ENCODE measurements at places on chromosomes 16 and 17.

- H3K4me1 ChIP-seq = peaks cover 24% of the 10 kb centered on the region
- H3K4me3 ChIP-seq = no peak overlapping the region
- H3K27me3 ChIP-seq = no peaks in the 10 kb centered on the region
- DNase-seq = peak; percentile 66
These were observed 2.4 kb upstream of the USP36 start for GRCh38 chr17:78842881-78843565.

GRCh38 chr17:75592348-75593020 is 4.9 kb downstream of the MYO15B start:
- H3K36me3 ChIP-seq = peaks cover 14% of the 10 kb centered on the region
- no peaks in the 10 kb centered on the region for H3K27me3 ChIP-seq
- peaks cover 17% of the 10 kb centered on the region for H3K4me1 ChIP-seq
- H3K27ac ChIP-seq = no peak overlapping the region
- no peak for DNase-seq

DNA sequence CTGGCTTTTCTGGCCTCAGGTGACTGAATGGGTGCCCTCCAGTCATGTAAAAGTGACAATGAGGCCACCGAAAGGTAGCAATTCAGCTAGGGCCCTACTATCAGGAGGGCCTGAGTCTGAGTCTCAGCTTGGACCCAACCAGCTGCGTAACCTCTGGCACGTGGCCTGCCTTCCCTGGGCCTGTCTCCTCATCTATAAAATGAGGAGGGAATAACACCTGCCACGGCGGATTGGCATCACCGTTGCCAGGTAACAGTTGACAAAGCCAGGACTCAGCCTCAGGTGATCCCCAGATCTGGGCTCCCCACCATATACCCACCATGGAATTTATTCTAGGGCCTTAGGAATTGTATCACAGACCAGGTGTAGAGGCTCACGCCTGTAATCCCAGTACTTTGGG is 217.1 kb downstream of the KATNIP start:
- DNase-seq = no peak
- no peaks in the 10 kb centered on the region for H3K4me1 ChIP-seq
- H3K27ac ChIP-seq = no peak overlapping the region
- no peaks in the 10 kb centered on the region for H3K27me3 ChIP-seq
- H3K36me3 ChIP-seq = peaks cover 24% of the 10 kb centered on the region
- no peak overlapping the region for H3K4me3 ChIP-seq

GRCh38 chr17:61410141-61411010 is 10.7 kb downstream of the TBX2 start:
- H3K4me3 ChIP-seq = peak overlapping the region; percentile 69
- H3K27ac ChIP-seq = no peak overlapping the region
- no peaks in the 10 kb centered on the region for H3K36me3 ChIP-seq

DNA sequence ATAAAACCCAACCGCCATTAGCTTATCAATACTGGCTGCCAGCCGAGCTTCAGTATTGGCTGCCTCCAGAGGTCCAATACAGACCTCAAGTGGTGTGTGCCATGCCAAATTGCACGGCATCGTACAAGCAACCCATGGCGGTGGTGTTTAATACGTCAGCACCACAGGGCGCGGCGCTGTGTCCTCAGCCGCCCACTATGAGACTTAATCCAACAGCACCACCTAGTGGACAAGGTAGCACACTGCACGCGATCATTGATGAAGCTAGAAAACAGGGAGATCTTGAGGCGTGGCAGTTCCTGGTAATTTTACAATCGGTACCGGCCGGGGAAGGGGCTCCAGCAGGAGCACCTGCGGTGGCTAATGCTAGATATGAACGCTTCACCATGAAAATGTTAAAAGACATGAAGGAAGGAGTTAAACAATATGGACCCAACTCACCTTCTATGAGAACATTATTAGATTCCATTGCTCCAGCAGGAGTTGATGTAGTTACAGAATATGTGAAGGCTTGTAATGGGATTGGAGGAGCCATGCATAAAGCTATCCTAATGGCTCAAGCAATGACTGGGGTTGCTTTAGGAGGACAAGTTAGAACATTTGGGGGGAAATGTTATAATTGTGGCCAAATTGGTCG is 15.4 kb downstream of the FLYWCH1 start:
- H3K27ac ChIP-seq = no peak overlapping the region
- H3K4me1 ChIP-seq = peaks cover 4% of the 10 kb centered on the region
- peak; percentile 91 for DNase-seq
- no peaks in the 10 kb centered on the region for H3K27me3 ChIP-seq
- no peak overlapping the region for H3K4me3 ChIP-seq

Measured in B cell (primary cell).